ENCODE measurements at places on chromosomes 4 and X. TPM values are rescaled to one million over a fixed set of nuclear protein-coding genes. Genes with fewer than 3 reads are reported as not detected.

DNA sequence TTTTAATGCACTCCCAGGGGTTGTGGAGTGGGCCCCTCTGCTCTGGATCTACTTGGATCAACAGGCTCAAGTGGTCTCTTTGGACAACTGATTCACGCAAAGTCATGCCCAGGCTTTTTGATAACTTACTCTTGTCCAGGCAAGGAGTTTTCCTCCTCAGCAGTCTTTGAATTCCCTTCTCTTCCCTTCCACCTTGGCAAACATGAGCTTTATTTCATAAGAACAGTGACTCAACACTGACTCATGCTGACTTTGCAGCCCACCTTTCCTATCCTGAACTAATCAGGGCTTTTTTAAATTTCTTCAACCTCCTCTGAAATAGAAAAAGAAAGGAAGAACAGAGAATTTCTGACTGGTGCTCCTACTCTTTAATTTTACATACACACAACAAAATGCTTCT is 132.1 kb upstream of the LDB2 start:
- no peak for DNase-seq

DNA sequence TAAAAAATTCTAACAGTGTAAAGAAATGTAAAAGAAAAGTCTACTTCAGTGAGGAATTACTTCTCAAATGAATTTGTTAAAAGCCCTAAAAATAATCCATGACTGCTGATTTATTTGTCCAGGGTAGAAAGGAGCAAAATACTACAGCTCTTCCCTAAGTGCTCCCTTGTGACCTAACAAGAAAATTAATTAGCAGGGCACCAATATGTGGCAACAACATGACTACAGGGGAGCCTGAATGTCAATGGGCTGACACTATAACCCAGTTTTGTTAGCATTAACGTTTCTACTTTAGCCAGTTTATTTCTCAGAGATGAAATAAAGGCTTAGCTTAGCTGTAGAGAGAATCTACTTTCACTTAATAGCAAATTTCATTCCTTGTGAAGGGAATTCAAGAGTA is 918.9 kb upstream of the EPHA5 start:
- no peak for DNase-seq

- no peak for DNase-seq
These were observed 21.6 kb upstream of the ATP8A1 start for GRCh38 chr4:42678512-42678911.

GRCh38 chrX:111182997-111183396 is 87.0 kb downstream of the PAK3 start:
- DNase-seq: no peak

DNA sequence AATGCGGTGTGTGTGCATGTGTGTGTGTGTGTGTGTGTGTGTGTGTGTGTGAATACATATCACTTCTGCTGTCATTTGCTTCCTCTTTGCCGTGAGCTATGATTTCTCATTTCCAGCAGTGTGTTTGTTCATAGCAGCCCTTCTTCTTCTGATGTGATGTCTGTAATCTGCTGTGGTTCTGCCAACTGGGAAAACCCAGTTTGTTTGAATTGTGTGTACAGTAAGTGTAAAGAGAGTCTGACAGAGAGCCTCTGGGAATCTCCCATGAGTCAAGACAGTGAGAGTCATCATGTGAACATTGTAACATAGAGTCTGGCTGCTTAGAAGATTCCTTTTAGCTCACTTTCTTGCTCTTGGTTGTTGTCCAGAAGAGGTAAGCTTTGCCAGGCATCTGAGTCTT is 8.4 kb upstream of the NWD2 start:
- no peak for DNase-seq

DNA sequence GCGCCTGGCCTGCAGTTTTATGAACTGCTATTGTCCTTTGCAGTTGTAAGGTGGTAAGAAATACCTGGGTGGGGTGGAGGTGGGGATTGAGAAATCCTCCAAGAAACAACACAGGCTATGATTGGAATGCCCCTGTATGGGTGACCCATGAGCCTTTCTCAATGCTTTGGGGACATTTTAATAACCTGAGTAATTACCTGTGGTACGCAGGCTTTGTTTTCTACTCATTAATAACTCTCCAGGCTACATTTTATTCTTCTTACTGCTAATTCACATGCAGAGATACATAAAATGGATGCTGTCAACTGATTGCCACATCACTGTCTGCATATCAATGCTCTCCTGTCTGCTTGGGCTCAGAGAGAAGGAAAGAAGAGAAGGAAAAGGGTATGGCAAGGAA is 41.8 kb downstream of the PHEX start:
- no peak for DNase-seq

DNA sequence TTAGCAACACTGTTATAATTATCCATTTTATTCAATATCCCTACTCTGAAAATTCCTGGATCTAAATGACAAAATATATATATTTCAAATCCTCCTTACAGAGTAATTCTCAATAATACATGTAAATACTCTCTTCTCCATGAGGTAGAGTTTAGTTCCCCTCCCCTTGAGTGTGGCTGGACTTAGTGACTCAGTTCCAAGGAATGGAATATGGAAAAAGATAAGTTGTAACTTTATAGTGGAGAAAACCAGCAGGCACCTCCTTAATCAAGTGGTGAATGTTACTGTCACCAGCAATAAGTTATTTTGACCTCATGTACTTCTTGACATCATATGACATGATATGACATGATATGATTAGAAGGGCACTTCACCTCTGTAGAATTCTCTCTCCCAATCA is 302.0 kb downstream of the RAB28 start:
- DNase-seq: no peak

CENPVL1 gene
- total RNA-seq: not detected

HEPH gene
- 11.4 TPM for total RNA-seq

ZFP42 gene
- total RNA-seq: not detected

All from lower lobe of right lung (tissue), 2 donors.